ENCODE measurements at places on chromosomes 2 and 18.

GRCh38 chr2:241617431-241618154 is 19.4 kb downstream of the THAP4 start:
- peak; percentile 45 for DNase-seq

GRCh38 chr2:183991968-183992367 is 606.4 kb upstream of the ZNF804A start:
- DNase-seq = no peak

- no peak for DNase-seq
Observed at GRCh38 chr2:134021830-134022524, 231.9 kb upstream of the MGAT5 start.

DNA sequence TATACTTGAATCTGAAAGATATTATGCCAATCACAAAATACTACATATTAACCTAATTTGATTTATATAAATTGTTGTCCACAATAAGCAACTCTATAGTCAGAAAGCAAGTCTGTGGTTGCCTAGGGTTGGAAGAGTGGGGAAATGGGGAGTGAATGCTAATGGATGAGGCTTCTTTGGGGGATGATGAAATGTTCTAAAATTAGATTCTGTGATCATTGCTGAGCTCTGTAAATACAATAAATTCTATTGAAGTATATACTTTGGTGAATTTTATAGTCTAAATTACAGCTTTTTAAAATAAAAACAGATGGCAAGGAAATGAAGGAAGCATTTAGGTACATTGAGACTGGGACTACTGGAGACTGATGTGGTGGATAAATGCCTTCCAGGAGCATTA is 275.5 kb downstream of the MBD2 start:
- no peak for DNase-seq

DNA sequence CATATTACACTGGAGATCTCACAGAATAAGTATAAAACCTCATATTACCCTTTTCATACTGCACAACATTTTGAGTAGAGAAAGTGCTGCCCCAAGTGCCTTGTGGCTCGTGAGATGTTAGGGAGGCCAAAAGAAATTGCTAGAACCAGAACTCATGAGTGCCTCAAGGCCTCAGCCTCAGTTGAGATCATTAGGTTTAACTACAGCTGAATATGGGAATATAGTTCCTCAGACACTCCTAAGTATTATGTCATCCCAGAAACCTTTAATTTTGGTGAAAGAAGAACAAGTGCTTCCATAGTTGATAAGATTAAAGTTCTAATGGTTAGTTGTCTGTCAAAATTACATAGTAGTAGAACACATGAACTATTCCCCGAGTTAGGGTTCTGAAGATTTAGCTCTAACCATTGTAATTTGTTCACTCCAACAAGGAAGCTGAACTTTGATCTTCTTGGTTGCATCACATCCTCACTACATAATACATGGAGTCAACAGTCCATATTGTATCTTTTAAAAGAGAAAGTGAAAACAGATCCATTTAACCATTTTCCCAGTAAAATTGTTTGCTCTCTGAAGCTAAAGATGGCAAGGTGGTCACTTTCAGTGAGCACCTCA is 9.6 kb upstream of the AQP4 start:
- DNase-seq = no peak

DNA sequence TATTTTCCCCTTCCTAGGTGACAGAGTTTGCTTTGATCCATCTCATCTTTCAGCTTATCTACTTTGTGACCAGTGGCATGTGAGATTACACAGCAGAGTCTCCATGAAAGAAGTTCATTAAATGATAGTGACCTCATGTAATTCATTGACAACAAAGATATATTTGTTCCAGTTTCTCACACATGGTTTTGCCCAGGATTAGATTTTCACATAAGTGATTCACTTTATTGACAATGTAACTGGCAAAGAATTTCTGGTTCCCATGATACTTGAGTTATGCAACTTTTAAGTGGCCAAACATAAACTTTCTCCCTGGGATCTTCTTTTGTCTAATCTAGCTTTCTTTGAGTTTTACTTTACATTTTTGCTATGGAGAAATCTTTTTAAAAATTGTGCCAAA is 50.0 kb downstream of the MC4R start:
- DNase-seq = no peak
